Activated T-helper 9 cell treated with anti-CD3 and anti-CD28 coated beads, Interleukin-2, amount 50 U/mL, for 16 hours (primary cell): ENCODE measurements at places on chromosomes 6 and 20.

GRCh38 chr6:138597336-138597735, 98.0 kb upstream of the NHSL1 start:
- DNase-seq: no peak

GRCh38 chr20:20663841-20664240, 48.6 kb downstream of the RALGAPA2 start:
- DNase-seq: no peak

GRCh38 chr6:51704932-51705540, 382.4 kb downstream of the PKHD1 start:
- DNase-seq: no peak

DNA sequence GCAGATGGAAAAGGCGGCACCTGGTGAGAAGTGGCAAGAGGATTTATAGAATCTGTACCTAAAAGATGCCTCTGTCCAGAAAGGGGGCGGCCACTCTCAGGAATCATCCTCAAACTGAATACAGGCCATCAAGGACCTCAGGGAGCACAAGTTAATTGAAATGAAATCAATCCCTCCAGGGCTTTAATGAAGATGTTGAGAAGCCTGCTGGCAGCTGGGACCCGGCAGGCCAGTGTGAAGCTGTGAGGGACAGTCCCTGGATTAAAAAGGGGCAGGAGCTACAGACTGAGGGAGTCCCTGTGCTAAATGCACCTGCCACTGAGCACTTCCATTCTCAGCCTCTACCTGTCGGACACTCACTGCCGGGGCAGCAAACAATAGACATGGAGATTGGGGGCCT, 107.7 kb upstream of the GGTLC1 start:
- DNase-seq: no peak

DNA sequence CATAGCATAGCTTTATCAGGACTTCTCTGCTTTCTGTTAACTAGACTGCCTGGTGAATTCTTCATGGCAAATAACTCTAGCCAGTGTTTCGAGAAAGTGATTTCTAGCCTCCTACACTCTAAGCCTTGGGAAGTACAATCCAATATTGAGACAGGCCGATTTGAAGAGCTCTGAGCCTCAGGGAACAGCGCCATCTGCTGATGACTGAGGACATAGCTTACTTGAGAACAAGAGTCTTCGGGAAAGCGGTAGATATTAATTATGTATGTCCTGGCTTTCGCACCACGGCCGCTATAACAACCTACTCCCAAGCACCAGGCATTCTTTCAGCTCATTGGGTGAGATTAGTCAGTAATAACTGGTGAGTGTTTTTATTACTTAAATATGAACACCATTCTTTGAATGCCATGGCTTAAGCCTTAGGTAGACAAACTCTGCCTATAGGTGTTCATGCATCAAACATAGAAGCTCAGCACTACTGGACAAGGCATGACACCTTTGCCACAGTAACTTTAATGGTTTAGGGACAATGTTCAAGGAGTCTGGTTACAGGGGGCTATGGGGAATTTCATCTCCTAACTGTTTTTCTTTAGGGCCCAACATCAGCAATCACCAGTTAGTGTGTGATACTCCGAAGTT, 518.6 kb downstream of the BMP2 start:
- DNase-seq: no peak

DNA sequence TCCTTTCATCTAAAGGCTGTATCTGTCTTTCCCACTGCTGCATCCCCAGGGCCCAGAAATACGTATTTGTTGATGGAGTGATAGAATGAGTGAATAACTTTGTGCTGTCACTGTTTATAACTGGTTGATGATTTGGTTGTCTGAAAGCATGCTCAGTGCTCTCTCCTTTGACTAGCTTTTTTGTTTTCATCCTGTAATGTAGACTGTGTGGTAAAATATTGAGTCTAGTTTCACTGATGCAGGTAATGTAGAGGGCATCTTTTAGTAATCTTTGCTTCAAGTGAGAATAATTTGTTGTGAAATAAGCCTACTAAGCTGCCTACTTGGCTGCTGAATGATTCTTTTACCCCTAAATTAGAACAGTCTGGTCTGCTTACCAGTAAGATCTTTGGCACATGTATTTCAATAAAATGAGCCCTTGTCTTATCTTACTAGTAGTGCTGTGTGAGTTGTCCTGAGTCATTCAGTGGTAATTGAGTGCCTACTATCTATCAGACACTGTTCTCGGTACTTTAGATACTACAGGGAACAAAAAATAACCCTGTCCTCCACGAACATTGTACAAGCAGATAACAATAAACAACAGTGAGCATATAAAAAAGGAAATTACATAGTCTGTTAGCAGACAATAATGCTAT, 39.9 kb downstream of the MAPK14 start:
- DNase-seq: no peak

- no peak for DNase-seq
Observed at GRCh38 chr6:52517502-52518278, 59.2 kb downstream of the TRAM2 start.

- DNase-seq: no peak
Observed at GRCh38 chr20:13873831-13874230, 89.0 kb downstream of the NDUFAF5 start.

- DNase-seq: no peak
Observed at GRCh38 chr6:75203721-75204120, 2.1 kb downstream of the COL12A1 start.

DNA sequence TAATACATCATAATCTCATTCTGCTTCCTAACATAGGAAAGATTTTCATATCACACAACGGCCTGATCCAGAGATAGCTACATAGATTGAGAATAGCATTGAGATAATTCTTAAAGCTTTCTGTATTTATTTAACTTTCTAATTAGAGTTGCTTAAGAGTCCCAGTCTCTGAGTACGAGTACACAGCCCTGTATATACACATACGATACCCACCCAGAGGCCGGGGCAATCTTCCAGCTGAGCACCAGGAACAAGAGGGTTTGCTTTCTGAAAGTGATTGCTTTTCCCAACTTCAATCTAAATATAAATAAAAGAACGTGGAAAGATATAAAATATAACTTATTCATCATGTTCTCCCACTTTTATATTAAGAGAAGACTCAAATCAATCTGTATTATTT, 313.8 kb downstream of the COL12A1 start:
- DNase-seq: no peak

DNA sequence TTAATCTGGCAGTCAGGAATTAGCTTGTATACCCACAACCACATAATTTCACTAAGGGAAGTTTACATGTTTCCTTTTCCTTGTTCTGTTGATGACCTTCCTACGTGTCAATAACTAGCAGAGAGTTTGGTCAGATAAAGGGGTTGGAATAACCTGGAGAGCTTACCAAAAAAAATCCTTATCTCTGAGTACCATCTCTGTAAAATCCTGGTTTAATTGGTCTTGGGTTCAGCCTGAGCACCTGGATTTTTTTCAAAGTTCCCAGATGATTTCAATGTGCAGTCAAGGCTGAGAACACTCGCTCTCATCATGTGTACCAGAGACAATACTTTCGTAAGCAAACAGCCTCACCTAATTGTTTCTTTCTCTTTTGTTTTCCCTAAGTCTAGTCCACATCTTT, 483.8 kb upstream of the FLRT3 start:
- DNase-seq: no peak

DNA sequence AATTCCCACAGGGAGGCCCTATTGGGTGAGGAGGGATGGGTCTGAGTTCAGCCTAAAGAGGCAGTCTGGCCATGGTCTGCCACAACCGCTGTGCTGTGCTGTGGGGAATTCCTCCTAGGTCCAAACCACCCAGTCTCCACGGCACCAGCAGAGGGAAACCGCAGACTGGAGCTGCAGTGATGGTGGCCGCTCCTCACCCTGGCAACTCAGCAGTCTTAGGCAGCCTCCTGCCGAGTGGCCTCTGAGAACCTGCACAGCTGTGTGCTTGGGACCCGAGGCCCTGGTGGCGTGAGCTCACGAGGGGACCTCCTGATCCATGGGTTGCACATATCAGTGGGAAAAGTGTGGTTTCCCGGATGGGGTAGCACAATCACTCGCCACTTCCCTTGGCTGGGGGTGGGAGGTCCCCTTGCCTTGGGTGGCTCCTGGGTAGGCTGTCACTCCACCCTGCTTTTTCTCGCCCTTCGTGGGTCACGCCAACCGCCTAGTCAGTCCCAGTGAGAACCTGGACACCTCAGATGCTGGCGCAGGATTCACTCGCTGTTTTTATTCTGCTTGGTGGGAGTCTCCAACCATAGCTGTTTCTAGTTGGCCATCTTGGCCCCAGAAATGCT, 242.2 kb downstream of the CDH26 start:
- DNase-seq: no peak

DNA sequence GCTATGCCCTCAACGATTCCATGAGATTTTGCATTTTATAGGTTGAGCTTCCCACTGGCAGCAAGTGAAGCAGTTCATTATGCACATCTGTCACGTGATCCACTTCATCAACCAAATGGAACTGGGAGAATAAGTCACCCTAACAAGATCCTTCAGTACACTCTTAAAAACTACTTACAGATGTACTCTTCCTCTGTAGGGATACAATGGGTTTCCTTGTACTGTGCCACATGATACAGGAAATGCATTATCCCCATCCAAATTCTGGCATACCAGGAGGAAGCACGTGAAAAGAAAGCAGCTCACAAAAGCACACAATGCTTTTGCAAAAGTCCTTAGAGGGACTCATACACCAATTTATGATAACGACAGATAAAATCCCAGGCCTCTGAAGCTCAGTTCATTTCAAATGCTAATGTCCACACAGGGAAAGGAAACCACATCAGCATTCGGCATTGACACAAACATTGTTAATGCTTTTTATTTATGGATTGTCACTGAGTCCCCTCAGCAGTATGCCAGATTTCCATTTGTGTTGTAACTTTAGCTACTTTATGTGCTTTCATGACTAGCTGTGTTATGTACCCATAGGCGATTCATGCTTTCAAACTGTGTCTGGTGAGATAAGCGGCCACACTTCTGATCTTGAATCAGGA, 58.1 kb upstream of the REV3L start:
- no peak for DNase-seq

GRCh38 chr6:83539678-83540077, 27.3 kb downstream of the PRSS35 start:
- DNase-seq: no peak

- no peak for DNase-seq
Observed at GRCh38 chr20:1809131-1809572, 86.1 kb upstream of the SIRPA start.

- DNase-seq: no peak
Observed at GRCh38 chr6:127581576-127581975, 4.6 kb downstream of the C6orf58 start.

DNA sequence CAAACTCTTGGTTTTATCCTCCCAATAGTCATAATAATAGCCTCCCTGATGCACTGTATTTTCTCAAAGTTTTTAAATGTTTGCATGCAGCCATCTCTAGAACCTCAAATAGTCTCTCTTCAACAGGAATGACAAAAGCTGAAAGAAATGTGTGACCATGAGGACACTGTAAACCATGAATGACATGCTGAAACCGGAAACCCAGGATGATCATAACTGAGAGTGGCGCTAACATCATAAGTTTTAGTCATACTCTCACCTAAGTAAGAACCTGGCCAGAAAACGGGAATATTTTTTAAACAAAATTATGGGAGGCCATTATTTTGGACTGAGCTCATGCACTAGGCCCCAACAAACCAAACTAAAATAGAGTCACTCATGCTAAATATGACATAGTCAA, 278.4 kb upstream of the STXBP5 start:
- DNase-seq: no peak

DNA sequence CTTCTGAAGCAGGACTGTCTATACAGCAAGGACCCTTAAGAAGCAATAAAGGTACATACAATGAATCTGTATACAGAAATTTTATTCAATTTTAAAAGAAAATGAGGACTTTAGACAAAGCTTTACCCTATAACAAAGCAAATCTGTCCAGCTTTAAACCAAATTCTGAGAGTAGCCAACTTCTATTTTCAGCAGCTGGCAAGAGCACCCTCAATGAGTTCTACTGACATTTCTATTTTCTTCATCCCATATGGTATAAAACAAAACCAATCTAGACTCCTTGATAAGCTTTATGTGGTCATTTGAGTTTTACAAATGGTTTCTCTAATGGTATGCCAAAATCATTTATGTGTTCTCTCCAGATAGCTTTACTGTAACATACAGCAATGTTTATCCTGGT, 12.7 kb downstream of the CPNE1 start:
- DNase-seq: no peak

- DNase-seq: no peak
Observed at GRCh38 chr20:891058-891705, 25.0 kb downstream of the ANGPT4 start.

DNA sequence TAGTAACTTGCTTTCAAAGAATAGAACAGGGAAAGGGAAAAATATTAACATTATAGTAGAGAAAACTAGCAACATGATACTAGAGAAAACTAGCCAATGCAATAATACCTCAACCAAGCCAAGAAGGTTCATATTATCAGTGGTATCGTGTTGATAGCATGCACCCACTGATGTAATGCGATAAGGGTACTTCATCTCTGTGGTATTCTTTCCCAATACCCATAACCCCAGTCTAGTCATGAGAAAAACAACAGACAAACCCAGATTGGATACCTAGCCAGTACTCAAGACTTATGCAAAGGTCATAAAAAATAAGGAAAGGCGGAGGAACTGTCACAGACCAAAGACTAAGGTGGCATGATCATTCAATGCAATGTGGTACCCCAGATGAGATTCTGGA, 21.0 kb downstream of the BLOC1S5 start:
- no peak for DNase-seq

DNA sequence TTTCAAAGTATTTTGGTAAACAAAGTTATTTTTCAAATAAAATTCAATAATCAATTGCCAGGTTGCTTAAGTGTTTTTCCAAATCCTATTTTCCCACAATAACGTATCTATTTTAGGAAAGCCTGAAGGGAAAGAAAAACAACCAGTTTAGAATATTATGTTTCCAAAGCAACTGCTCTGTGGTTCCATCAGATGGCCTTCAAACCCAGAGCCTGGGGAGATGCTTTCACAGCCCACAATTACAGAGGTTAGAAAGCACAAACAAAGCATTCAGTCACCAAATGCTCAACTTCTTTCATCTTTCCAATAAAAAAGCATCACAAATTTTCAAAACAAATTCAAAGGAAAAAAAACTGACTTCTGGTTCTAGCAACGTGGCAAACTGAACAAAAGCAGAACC, 66.0 kb downstream of the ELOVL5 start:
- no peak for DNase-seq

- no peak for DNase-seq
Observed at GRCh38 chr6:7071405-7071804, 36.4 kb upstream of the RREB1 start.

- no peak for DNase-seq
Observed at GRCh38 chr6:4812068-4812467, 35.9 kb downstream of the CDYL start.

GRCh38 chr6:124226396-124226795, 422.7 kb downstream of the NKAIN2 start:
- DNase-seq: no peak

DNA sequence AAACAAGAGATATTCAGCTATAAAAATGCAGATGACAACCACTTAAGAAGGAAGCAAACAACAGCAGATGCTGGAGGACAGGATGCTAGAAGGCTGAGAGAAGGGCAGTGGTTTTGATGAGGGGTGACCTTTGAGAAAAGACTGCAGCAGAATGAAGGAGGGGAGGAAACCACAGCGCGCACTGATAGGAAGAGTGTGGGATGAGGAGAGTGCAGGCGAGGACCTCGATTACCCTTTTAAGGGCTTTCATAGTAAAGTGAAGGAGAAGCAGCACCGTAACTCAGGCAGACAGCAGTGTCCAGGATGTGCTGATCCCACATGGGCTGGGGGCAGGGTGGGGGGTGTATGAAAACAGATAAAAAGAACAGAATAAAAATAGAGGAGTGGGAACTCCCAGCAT, 19.2 kb downstream of the ZBTB2 start:
- DNase-seq: no peak
